Stimulated activated CD4-positive, alpha-beta T cell treated with anti-CD3 and anti-CD28 coated beads, Interleukin-1b, Interleukin-23, amount 100 ng/mL, for 1 hour (primary cell): ENCODE measurements at places on chromosomes 4 and X.

DNA sequence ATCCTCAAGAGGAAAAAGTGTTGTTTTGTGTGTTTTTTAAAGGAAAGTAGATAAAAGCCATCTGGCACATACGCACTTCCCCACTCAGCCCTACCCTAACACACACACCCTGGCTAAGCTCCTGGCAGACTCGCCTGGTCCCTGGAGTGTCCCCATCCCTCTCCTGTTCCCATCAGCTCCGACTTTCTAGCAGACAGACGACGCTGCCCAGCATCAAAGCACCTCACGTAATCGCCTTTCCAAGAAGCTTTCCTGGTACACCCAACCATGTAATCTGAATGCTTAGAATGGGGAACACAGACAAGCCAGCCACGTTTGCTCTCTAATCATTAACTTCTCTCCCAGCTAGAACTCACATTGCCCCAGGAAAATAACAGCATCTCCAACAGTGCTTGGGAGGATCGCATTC is 116.2 kb downstream of the AFAP1 start:
- no peak for DNase-seq

- DNase-seq = no peak
Measured at GRCh38 chr4:89587364-89587763, 249.6 kb downstream of the SNCA start.

DNA sequence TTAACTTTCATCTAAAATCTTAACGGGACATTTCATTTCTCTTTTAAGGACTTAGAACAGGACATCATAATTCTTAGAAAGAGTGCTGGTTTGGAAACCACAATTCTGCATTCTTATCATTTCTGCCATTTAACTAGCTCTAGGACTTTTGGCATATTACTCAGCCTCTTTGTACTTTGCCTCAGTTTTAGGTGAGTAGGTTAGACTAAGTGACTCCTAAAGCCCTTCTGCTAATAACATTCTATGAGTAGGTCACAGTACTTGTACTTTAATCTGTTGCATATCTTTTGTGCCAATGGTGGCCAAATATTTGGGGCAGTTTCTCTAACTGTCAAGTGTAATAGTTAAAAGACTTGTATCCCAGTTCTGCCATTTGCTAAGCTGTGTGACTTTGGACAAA is 115.4 kb upstream of the NUDT6 start:
- no peak for DNase-seq

DNA sequence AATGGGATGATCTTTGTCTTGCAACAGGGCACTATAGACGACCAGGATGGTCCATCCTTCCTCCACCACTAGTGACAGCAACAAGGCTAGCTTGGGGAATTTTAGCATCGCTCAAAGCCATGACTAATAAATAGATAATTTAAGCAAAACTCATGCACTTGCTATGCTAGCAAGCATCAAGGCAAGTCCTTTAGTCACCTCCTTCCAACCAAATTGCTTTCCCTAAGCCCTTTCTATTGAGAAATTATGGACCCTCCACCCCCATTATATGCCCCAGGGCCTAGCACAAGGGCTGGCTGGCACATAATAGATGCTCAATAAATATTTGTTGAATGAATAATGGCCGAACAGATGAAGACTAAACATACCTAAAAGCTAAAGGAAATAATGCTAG is 28.6 kb downstream of the SLC16A2 start:
- DNase-seq = no peak

DNA sequence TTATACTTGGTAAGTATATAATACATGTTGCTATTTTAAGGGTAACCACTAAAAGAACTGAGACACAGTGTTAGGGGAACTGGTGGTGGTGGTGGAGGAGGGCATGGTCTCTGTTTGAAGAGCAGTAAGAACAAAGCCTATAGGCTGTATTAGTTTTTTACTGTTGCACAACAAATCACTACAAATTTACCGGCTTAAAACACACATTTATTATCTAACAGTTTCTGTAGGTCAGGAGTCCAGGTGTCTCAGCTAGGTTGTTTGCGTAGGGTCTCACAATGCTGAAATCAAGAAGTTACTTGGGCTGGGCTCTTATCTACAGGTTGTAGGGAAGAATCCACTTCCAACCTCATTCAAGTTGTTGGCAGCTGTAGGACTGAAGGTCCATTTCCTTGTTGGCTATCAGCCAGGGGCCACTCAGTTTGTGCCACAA is 52.6 kb downstream of the CASK start:
- no peak for DNase-seq

GRCh38 chr4:141571362-141571761 is 65.0 kb upstream of the IL15 start:
- DNase-seq = no peak

- no peak for DNase-seq
Measured at GRCh38 chr4:186752325-186752724, 28.7 kb upstream of the FAT1 start.

DNA sequence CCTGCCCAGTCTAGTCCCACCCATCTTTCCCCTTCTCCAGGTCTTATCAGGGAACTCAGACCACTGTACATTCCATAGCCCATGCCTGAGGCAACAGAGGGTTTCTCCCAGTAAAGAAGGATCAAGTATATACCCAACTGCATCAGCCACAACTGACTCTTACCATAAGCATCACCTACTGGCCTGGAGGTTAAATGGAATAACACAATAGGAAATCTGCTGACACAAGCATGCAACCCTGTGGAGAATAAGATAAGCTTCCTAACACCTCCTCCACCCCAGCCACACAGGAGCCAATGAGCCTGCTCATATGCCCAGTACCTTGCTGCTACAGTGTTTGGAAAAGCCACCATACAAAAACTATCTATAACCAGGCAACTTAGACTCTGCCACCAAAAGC is 34.6 kb upstream of the PLK4 start:
- DNase-seq = no peak

- no peak for DNase-seq
Measured at GRCh38 chr4:76210452-76210851, 3.2 kb downstream of the SCARB2 start.

DNA sequence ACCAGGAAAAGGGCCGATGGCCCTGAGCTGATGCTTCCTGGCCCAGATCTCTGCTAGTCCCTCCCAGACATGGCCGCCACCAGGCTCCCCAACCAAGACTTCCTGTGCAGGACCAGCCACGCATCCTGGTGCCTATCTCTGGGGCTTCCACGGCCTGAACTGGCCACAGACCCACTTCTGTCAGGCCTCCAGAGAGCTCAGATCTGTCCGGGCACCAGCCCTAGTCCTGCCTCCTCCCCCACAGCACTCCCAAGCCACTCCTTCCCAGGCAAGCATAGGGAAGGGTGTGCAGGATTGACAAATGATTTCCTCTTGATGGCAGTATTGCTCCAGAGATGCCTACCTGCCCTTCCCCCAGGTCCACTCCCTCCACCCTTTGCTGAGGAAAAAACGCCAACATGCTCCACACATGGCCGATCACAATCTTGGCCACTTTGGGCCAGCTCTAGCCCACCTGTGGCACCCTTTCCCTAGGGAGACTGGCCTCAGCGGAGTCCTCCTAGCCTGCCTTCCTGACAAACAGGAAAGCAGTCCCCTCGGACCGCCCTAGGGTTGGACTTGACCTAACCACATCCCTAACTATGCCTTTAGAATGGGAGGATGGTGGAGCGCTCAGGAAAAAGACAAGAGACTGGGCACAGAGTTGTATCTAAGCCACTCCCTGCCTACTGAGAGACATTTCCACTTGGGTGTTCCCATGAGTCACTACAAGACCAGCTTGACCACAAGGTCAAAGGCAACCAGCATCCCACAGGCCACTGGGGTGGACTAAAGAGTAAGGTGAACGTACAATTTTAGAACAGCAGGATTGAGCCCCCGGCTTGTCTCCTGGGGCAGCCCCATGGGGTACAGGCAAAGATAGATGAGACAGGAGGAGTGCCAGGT is 277.5 kb upstream of the AGTR2 start:
- DNase-seq = no peak

- DNase-seq = no peak
Measured at GRCh38 chrX:80388206-80388605, 32.0 kb upstream of the TENT5D start.

GRCh38 chr4:116357758-116358157 is 727.6 kb downstream of the TRAM1L1 start:
- DNase-seq = no peak

GRCh38 chr4:14877246-14878225 is 124.7 kb upstream of the CPEB2 start:
- DNase-seq = no peak

GRCh38 chr4:88104902-88105610 is 53.4 kb downstream of the ABCG2 start:
- DNase-seq = no peak

GRCh38 chrX:96683997-96684338 is 674 bp upstream of the DIAPH2 start:
- DNase-seq = no peak

GRCh38 chrX:130262231-130262630 is 6.5 kb downstream of the ZNF280C start:
- no peak for DNase-seq

DNA sequence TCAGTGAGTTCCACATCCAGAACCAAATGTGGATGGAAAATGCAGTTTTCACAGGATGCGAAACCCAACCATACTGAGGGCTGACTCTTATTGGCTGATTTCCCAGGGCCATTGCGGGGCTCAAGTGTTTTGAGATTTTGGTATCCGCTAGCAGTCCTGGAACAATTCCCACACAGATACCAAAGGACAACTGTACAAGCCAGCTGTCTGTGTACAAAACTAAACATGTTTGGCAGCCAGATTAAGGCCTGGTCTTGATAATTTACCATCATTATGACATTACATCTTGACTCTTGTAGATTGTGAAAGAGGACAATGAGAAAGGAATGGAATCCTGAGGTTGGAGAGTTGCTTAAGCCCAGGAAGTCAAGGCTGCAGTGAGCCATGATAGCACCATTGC is 121.9 kb downstream of the DKK2 start:
- DNase-seq = no peak

DNA sequence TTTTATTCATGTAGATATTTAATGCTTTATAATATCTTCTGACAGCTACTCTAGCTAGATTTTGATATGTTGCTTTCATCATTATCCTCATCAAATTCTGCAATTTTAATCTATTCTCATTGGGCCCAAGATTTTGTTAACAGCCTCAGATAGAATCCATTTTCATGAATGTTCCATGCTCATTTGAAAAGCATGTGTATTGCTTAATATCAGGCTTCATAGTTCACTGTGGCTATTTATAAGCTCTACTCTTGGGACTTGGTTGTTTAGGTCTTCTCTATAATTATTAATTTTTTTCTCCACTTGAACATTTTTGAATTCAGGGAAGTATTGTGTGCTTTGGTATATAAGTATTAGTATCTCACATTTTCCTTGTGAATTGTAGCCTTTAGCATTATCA is 41.8 kb downstream of the RAB40A start:
- DNase-seq = no peak

GRCh38 chr4:133130171-133130570 is 18.9 kb upstream of the PCDH10 start:
- no peak for DNase-seq

- no peak for DNase-seq
Measured at GRCh38 chrX:150036181-150036580, 97.9 kb upstream of the EOLA2 start.

DNA sequence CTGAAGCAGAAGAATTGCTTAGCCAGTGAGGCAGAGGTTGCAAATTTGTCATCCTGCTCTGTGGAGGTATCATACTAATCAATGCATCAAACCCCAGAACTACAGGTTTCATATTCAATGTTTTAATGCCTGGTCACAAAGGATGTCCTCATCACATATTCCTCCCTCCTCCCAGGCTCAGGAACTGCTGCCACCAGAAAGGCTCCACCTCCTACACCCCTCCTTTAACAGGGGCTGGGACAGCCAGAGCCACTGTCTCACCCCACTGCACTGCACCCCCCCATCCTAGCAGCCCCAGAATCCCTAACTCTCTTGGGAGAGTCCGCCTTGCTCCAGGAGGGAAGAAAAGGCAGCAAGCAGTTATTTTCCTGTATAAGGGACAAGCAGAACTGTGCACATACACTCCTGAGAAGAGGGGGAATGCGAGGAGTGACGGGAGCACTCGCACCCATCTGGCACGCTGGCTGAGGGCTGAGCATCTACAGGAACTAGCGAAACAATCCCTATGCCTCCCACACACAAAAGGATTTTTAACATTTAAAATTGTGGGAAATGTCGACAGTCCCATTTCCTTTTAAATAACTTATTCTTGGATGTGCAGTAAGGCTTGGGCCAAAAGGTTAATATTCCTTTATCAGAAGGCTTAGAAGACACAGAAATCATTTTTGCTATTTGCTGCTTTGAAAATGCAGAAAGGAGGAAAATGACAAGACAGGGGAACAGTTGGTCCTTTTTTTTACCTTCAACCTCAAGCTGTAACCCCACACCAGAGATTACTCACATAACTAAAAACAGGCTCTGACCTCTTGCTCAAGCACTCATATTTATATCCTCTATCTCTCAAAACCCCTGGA is 27.8 kb downstream of the CD99L2 start:
- DNase-seq = no peak

DNA sequence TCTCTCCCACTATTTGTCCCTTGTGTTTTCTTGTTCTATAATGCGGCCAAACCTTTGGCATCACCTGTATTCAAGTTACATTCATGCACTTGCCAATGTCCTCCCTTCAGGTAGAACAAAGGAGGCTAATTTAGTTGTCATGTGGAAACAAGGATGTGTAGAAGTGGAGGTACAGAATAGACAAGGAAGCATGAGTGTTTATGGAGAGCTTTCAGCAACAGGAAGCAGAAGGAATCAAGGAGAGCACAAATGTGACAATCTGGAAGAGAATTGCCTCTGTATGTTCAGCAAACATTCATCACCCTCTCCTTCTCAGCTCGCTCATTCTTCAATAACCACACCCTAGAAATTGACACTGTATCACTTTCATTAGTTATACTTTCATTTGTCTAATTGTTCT is 103.4 kb downstream of the SLC7A11 start:
- DNase-seq = no peak

- DNase-seq = no peak
Measured at GRCh38 chr4:141713771-141714445, 77.5 kb downstream of the IL15 start.

GRCh38 chr4:122476126-122476525 is 19.6 kb upstream of the IL2 start:
- DNase-seq = no peak

GRCh38 chr4:184439856-184440594 is 34.3 kb downstream of the IRF2 start:
- DNase-seq = no peak

GRCh38 chr4:139684351-139684750 is 18.7 kb downstream of the MGST2 start:
- no peak for DNase-seq

GRCh38 chr4:140125374-140125773 is 28.6 kb downstream of the MAML3 start:
- no peak for DNase-seq

- no peak for DNase-seq
Measured at GRCh38 chr4:146285037-146285436, 70.7 kb downstream of the REELD1 start.

GRCh38 chr4:54064317-54065111 is at the start of gene CHIC2:
CHIC2 (minus strand) TSS chr4:54064605; CDS start chr4:54064300, 305 bp downstream.
- peak; percentile 93 for DNase-seq

DNA sequence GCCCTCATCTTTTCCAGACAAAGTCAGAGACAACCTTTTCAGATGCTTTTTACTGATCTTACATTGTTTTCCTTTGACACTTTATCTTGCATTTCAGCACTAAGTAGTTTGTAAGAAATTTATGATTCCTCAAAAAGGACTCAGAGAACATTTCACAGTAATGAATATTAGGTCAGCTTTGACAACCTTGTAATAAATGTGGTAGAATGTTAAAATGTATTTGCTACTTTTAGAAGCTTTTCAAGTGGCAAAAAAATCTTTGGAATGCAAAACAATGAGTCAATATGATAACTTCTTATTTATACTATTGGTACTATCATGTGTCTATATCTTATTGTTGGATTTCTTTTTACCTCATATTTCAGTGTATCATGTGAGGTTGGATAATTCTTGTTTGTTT is 146.2 kb upstream of the FAT4 start:
- no peak for DNase-seq

GRCh38 chrX:31099536-31100090 is 27.8 kb upstream of the FTHL17 start:
- no peak for DNase-seq
